ENCODE measurements at places on chromosomes 1 and 21.

DNA sequence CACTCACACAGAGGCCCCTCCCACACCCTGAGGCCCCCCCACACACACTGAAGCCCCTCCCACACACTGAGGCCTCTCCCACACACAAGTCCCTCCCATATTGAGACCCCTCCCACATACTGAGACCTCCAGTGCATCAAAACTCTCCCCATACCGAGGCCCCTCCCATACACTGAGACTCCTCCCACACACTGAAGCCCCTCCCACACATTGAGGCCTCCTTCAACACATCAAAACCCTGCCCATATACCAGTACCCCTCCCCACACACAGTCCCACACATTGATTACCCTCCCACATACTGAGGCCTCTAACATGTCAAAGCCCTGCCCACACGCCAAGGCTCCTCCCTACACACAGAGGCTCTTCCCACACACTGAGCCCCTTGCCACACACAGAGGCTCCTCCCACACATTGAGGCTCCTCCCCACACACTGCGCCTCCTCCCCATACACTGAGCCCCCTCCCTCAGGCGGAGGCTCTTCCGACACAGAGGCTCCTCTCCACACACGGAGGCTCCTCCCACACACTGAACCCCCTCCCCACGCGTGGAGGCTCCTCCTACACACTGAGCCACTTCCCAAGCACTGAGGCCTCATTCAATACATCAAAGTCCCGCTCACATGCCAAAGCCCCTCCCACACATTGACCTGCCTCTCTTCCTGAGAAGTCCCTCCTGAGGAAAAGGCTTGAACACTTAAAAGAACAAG, 392.3 kb downstream of the CAMTA1 start:
- no peak for DNase-seq

GRCh38 chr21:37251294-37251634, 15.9 kb downstream of the VPS26C start:
- no peak for DNase-seq

DNA sequence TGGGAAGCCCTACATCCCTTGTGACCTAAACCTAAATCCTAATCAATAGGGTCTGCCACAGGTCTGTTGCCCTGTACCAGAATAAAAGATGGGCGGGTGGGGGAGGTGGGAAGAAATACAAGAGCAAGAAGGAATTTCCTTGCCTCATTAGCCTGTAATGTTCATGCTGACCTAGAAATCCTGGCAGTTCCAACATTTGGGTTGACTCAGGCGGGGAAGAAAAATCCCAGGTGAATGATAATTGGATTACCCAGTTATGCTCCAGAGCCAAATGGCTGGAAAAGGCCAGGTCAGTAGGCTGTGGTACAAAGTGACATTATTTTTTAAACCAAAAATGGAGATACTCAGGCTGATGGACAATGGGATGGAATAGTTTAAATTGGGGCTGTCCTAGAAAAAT, 27.3 kb upstream of the A3GALT2 start:
- no peak for DNase-seq

DNA sequence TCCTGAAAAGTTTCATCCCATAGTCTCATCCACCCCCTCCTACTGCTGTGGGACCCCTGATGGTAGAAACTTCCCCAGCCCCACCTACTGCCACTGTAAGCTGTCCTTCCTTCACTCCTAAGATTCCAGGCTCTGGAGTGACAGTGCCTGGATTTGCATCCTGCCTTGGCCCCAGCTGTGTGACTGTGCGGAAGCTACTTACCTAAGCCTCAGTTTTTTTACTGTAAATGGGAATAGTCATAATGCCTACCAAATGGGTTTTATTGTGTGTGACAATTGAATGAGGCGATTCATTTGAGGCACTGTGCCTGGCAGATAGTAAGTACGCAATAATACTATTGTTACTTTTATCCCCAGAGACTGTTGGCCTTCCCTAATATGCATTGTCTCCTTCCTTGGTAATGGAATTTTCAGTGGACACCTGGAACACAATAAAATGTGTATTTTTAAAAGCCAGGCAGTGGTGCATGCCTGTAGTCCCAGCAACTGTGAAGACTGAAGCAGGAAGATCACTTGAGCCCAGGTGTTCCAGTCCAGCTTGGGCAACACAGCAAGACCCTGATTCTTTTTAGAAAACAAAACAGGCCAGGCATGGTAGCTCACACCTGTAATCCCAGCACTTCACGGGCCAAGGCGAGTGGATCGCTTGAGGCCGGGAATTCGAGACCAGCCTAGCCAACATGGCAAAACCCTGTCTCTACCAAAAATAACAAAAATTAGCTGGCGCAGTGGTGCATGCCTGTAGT, 55.0 kb upstream of the ZNF326 start:
- no peak for DNase-seq

GRCh38 chr1:226131639-226132038, 54.9 kb downstream of the ACBD3 start:
- no peak for DNase-seq

DNA sequence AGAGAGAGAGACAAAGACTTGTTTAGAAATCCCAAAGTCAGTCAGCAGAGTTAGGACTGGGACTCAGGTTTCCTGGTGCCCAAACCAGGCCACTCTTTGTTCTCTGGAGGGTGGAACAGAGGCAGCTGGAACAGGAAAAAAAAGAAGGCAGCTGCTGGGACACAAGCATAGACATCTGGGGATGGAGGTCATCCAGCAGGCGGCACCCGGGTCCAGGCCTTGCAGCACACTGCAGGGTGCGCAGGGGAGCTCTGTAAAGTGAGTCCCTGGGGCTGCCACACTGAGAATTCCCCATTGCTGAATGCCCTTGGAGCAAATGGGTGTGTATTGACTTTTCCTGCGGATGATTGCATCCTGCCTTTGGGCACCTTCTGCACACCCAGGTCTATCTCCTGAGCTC, 222.9 kb upstream of the CSF3R start:
- no peak for DNase-seq

DNA sequence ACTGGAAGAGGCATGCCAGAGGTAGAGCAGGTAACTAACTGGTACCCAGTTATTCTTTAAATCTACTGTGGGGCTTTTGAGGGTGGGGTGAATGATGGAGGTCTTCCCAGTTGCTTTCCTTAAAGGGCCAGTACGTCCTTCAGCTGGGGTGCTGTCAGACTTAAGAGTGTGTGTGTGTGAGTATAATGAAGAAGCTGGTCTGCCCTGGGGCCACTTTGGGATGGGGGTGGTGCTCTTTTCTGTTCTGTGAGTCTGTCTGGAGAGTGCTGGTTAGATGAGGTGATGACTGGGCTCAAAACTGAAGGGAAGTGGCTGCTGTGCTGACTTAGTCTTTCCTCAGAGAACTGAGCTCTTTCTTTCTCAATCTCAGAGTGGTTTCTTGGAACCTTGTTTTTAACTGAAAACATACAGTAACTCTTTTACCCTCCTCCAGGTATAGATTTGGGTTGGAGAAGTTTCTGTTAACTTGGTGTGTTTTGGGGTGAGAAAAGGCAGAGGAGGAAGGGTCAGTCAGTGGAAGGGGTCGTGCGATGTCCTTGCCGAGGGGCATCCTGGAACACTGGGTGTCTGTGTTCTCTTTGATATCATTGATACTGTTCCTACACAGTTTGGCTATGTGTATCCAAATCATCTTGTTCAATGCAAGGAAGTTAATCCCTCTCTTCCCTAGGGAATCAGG, 746 bp downstream of the MACF1 start:
- DNase-seq, result no peak

- DNase-seq, result no peak
Observed at GRCh38 chr1:78565393-78565792, 54.9 kb upstream of the IFI44L start.

DNA sequence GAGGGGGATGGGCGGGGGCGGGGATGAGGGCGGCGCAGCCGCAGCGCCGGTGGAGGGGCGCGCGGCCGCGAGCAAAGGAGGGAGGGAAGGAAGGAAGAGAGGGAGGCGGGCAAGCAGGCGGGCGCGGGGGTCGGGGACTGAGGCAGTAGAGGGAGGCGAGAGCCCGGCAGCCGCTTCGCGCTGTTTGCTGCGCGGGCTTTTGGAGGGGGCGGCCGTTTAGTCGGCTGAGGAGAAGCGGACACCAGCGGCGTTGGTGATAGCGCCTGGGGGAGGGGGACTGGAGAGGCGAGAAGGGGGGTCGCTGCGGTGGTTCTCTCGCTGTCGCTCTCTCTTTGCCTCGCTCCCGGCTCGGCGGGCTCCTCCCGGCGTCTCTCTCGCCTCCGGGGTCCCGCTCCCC, at the start of gene HS2ST1:
Gene HS2ST1, plus strand, starts transcription at position 35 of the 397 bp plus-strand sequence.
- no peak for DNase-seq

DNA sequence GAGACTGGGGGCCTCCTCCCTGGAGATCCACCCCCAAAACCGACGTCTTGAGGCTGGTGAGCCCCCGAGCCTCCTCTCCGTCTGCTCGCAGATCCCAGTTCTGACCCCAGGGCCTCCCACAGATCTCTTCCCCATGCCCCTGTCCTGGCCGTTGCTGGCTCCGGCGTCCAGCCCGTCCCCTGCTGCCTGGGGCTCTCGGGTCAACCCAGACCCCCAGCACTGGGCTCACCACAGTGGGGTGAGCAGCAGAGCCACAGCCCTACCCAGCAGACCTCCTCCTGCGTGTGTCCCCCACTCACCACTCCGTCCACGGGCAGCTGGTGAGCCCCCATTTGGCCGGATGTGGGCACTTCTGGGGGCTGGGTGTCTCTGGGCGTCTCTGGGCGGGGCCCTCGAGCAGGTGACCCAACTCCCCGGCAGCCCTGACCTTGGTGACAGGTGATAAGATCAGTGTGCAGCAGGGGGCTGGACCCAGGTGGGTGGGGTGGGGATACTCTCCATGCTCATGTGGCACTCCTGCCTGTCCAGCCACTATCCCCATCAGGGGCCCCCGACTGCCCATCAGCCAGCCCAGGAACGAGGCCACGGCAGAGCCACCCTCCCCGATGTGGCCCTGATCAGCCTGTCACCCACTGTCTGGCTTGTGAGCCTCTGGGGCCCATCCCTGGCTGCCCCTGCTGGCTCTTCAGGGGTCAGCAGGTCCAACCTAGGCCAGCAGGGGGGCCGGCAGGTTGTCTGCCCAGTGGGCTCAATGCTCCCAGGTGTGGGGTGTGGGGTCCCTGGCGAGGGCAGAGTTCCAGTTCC, 709 bp downstream of the TNFRSF14 start:
- peak; percentile 82 for DNase-seq

Measured in CMK (cell line).